Nephron progenitor cell (in vitro differentiated cells): ENCODE measurements at places on chromosomes 16 and 17.

DNA sequence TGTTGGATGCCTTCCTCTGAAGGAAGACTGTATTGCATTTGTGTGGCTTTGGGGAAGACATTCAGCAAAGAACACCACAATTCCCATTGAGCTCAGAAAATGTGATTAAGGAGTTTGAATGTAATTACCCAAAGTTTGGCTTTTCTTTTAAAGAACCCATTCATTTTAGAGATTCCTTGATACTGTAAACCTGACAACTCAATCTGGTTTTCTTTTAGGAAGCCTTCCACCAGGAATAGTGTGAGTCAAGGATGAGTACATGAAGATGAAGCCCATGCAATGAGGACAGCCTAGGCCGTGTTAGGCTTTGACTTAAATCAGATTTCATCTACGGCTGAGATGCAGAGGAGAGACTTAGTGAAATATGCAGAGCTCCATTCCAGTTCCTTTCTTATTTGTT lies 271.7 kb upstream of the TBX2 start:
- H3K36me3 ChIP-seq: no peaks in the 10 kb centered on the region
- DNase-seq: no peak
- H3K27me3 ChIP-seq: peaks cover 1% of the 10 kb centered on the region

DNA sequence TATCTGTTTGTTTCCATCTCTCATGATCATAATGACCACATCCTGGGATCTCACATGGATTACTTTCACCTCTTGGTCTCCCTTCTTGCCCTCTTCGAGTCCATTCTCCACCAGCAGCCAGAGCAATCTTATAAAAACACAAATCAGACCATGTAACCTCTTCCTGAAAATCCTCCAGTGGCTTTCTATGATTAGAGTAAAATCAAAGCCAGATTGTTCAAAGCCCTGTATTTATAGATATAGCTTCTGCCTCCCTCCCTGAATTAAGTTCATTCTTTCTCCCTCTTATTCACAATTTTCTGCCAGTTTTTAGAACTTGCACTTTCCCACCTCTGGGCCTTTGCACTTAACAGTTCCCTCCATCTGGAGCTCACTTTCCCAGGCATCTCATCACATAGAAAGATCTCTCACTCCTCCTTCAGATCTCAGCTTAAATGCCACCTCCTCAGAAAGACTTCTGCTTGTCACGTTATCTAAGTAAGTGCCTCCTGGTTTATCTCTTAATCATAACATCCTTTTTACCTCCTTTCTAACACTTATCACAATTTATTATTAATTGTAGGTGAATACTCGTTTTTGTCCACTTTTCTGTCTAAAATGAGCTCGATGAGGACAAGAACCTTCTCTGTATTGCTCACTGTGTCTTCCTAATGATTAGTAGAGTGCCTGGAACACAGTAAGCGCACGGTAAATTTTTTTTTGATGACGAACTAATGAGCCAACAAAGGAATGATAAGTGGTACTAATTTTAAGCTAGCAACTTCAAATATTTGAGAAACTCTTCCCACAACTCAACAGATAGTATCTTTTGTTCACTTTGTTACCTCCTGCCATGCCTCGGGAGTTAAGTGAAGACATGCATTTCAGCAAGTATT lies 80.5 kb downstream of the CYB561 start:
- H3K27me3 ChIP-seq: peaks cover 7% of the 10 kb centered on the region
- H3K4me1 ChIP-seq: peaks cover 22% of the 10 kb centered on the region
- peaks cover 3% of the 10 kb centered on the region for H3K36me3 ChIP-seq

- H3K27me3 ChIP-seq: peaks cover 18% of the 10 kb centered on the region
- no peak overlapping the region for H3K4me3 ChIP-seq
- DNase-seq: no peak
- H3K27ac ChIP-seq: no peak overlapping the region
Measured at GRCh38 chr16:84548508-84548907, 44.0 kb upstream of the MEAK7 start.

- DNase-seq: no peak
- peaks cover 7% of the 10 kb centered on the region for H3K27me3 ChIP-seq
- H3K4me3 ChIP-seq: no peak overlapping the region
- no peaks in the 10 kb centered on the region for H3K4me1 ChIP-seq
- H3K27ac ChIP-seq: no peak overlapping the region
- peaks cover 14% of the 10 kb centered on the region for H3K36me3 ChIP-seq
Measured at GRCh38 chr17:5238333-5238732, 3.7 kb upstream of the SCIMP start.

DNA sequence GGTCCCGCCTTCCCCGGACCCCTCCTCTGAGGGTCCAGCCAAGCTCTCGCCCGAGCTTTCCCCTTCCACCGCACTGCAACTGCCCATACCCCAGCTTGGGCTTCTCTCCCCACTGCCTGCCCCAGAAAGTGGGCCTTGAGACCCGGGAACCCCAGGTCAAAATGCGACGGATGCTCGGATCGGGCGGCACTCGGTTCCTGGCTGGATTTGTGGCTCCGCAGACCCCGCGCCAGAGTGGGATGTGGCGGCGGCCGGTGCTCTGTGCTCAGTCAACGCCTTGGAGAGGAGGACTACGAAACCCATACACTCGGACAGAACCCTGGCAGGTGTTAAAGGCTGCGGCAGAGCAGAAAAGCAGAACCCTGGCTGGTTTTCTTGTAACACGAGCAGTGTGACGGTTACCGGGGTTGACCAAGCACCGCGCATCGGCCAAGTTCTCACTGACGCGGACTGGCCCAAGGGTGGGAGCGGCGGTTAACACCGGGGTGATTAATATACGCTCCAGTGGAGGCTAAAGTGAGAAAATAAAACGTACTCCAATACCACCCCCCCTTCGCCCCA lies 885 bp upstream of the SLFN13 start:
- no peaks in the 10 kb centered on the region for H3K36me3 ChIP-seq
- H3K27me3 ChIP-seq: peaks cover 97% of the 10 kb centered on the region
- peaks cover 13% of the 10 kb centered on the region for H3K4me1 ChIP-seq

- peak overlapping the region; percentile 14 for H3K4me3 ChIP-seq
- H3K27ac ChIP-seq: peak overlapping the region; percentile 92
- peaks cover 99% of the 10 kb centered on the region for H3K4me1 ChIP-seq
- DNase-seq: no peak
- peaks cover 21% of the 10 kb centered on the region for H3K36me3 ChIP-seq
- peaks cover 6% of the 10 kb centered on the region for H3K27me3 ChIP-seq
Measured at GRCh38 chr17:57441270-57441600, 184.9 kb downstream of the MSI2 start.

GRCh38 chr16:83901101-83901500 lies 2.2 kb downstream of the MLYCD start:
- H3K27me3 ChIP-seq: peaks cover 9% of the 10 kb centered on the region
- DNase-seq: no peak
- peak overlapping the region; percentile 98 for H3K4me3 ChIP-seq
- no peak overlapping the region for H3K27ac ChIP-seq
- peaks cover 39% of the 10 kb centered on the region for H3K4me1 ChIP-seq
- H3K36me3 ChIP-seq: no peaks in the 10 kb centered on the region

GRCh38 chr17:7745748-7746470 lies 28.4 kb downstream of the DNAH2 start:
- H3K4me1 ChIP-seq: peaks cover 13% of the 10 kb centered on the region
- H3K4me3 ChIP-seq: no peak overlapping the region
- peaks cover 5% of the 10 kb centered on the region for H3K36me3 ChIP-seq
- H3K27ac ChIP-seq: no peak overlapping the region
- no peak for DNase-seq
- H3K27me3 ChIP-seq: peaks cover 34% of the 10 kb centered on the region

DNA sequence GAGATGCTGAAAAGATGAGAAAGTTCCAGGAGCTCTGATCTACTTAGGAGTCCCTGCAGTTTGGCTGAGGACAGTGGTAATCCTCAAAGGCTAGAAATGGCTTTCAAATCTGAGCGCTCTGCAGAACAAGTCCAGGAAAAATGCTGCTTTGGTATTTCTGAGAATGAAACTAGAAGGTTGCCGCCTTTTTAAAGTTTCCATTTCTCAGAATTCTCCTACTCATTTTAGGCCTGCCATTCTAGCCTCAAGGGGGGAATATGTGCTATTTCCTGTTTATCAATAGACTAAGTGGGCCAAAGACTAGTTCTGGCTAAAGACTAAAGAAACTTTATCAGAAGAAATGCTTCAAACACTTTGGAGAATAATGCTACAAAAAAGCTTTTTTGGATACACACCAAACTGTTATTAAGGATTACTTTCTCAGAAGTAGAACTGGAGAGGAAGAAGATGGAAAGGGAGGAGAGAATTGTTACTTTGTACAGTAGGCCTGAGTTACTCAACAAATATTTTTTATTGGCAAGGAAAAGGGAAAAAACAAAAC lies at the start of gene SLFN12L:
SLFN12L (minus strand) TSS at position 78 of the 541 bp plus-strand sequence. CDS start 15,314 bp downstream, outside the sequence.
- peaks cover 23% of the 10 kb centered on the region for H3K27me3 ChIP-seq
- no peak within 1 kb of the TSS for H3K4me3 ChIP-seq
- no peaks in the 10 kb centered on the region for H3K36me3 ChIP-seq
- DNase-seq: no peak

DNA sequence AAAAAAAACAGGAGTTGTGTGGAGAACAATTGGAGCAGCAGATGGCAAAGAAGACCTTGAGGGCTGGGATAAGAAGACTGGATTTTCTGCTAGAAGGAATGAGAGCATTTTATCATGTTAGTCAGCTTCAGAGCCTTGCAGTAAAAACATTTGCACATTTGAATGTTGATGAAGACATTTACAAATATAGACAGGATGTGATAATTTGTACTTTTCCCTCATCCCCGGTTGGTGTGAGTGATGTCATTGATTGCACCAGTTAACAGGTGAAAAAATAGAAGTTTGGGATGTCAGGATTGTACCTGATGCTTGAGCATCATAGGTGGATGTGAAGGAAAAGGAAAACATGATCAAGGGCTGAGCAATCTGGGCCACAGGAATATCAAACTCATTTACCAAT lies 22.6 kb upstream of the MAPK3 start:
- peaks cover 28% of the 10 kb centered on the region for H3K27me3 ChIP-seq
- no peaks in the 10 kb centered on the region for H3K36me3 ChIP-seq
- H3K4me3 ChIP-seq: no peak overlapping the region
- DNase-seq: no peak
- no peak overlapping the region for H3K27ac ChIP-seq

- no peak for DNase-seq
- no peak overlapping the region for H3K4me3 ChIP-seq
- H3K36me3 ChIP-seq: peaks cover 74% of the 10 kb centered on the region
- no peaks in the 10 kb centered on the region for H3K27me3 ChIP-seq
- H3K27ac ChIP-seq: no peak overlapping the region
Measured at GRCh38 chr17:29533976-29534375, 32.9 kb downstream of the ABHD15 start.

DNA sequence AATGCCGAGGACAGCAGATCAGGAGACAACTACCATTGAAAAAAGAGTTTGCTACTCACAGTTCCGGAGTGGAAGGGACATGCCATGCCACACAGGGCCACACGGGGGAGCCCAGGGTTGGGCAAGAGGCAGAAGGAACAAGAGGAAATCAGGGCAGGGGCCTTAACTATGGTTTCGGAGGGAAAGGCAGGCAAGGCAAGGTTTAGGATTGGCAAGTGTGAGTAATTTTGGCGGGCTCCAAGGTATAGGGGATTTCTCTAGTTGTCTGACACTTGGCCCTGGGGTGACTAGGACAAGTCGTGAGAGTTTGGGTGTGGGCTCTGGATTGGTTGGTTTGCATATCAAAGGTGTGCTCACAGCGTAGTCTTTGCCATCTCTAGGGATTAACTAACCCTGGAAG lies 27.0 kb upstream of the NTN1 start:
- H3K27ac ChIP-seq: no peak overlapping the region
- peaks cover 5% of the 10 kb centered on the region for H3K4me1 ChIP-seq
- DNase-seq: peak; percentile 83

GRCh38 chr17:16997514-16998429 lies 25.9 kb upstream of the TNFRSF13B start:
- H3K36me3 ChIP-seq: no peaks in the 10 kb centered on the region
- DNase-seq: no peak
- no peak overlapping the region for H3K4me3 ChIP-seq
- no peak overlapping the region for H3K27ac ChIP-seq

- no peaks in the 10 kb centered on the region for H3K36me3 ChIP-seq
- peaks cover 26% of the 10 kb centered on the region for H3K4me1 ChIP-seq
- peak overlapping the region; percentile 97 for H3K27ac ChIP-seq
Measured at GRCh38 chr16:88857728-88858339, 907 bp downstream of the TRAPPC2L start.

- no peak overlapping the region for H3K4me3 ChIP-seq
- DNase-seq: no peak
- H3K36me3 ChIP-seq: no peaks in the 10 kb centered on the region
- H3K27ac ChIP-seq: no peak overlapping the region
- H3K27me3 ChIP-seq: peaks cover 2% of the 10 kb centered on the region
- H3K4me1 ChIP-seq: no peaks in the 10 kb centered on the region
Measured at GRCh38 chr17:41003926-41004325, 4.2 kb upstream of the KRTAP3-2 start.

GRCh38 chr17:15900871-15901270 lies 44.1 kb upstream of the ADORA2B start:
- no peak overlapping the region for H3K4me3 ChIP-seq
- peaks cover 4% of the 10 kb centered on the region for H3K27me3 ChIP-seq
- no peaks in the 10 kb centered on the region for H3K4me1 ChIP-seq
- H3K27ac ChIP-seq: no peak overlapping the region
- no peak for DNase-seq
- no peaks in the 10 kb centered on the region for H3K36me3 ChIP-seq

- no peaks in the 10 kb centered on the region for H3K4me1 ChIP-seq
- peaks cover 5% of the 10 kb centered on the region for H3K36me3 ChIP-seq
- no peak overlapping the region for H3K27ac ChIP-seq
- no peak for DNase-seq
Measured at GRCh38 chr16:51892293-51893007, 654.5 kb downstream of the TOX3 start.

- H3K27me3 ChIP-seq: peaks cover 27% of the 10 kb centered on the region
- H3K4me1 ChIP-seq: peaks cover 32% of the 10 kb centered on the region
- H3K36me3 ChIP-seq: no peaks in the 10 kb centered on the region
Measured at GRCh38 chr16:26806657-26807056, 260.1 kb upstream of the C16orf82 start.

- no peaks in the 10 kb centered on the region for H3K36me3 ChIP-seq
- DNase-seq: no peak
- H3K27ac ChIP-seq: no peak overlapping the region
- peaks cover 84% of the 10 kb centered on the region for H3K4me1 ChIP-seq
Measured at GRCh38 chr16:29316761-29317183, 89.7 kb downstream of the NPIPB11 start.

DNA sequence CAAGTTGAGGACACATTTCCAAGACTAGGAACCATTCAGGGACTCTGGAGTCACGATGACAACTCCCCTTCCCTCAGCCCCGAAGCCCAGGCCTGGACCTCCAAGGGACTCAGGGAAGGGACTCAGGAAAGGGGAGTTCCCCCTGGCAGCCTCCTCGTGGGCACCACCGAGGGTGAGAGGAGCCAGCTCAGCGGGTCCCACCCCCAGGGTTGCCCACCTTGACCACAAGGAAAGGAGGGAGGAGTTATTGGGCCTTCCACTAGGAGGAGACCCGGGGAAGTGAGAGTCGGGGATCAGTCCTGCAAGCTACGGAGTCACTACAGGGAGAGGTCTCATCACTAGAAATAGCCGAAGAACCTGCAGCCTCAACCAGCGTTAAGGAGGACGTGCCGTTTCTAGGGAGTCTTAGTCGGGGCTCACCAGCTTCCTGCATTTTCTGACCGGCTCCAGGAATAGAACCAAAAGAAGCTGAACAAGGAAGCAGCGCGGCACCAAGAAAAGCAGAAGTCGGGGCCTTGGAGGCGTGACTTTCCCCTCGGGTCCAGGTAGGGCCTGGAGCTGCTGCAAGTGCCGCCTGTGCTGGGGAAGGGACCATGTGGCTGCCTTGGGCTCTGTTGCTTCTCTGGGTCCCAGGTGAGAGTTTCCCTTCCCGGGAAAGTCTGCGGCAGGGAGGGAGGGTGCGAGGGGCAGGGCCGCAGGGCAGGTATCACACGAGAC lies at the start of gene CD300A:
CD300A (plus strand) TSS at position 524 of the 717 bp plus-strand sequence; CDS start at position 594, 70 bp downstream.
- peaks cover 5% of the 10 kb centered on the region for H3K4me1 ChIP-seq
- H3K27me3 ChIP-seq: peaks cover 22% of the 10 kb centered on the region
- no peak within 1 kb of the TSS for H3K27ac ChIP-seq
- no peaks in the 10 kb centered on the region for H3K36me3 ChIP-seq
- no peak for DNase-seq

GRCh38 chr17:42288803-42289610 lies 709 bp downstream of the STAT5A start:
- peaks cover 17% of the 10 kb centered on the region for H3K4me1 ChIP-seq
- peaks cover 71% of the 10 kb centered on the region for H3K27me3 ChIP-seq
- H3K27ac ChIP-seq: no peak overlapping the region
- H3K4me3 ChIP-seq: peak overlapping the region; percentile 40
